ENCODE measurements at places on chromosomes 5 and 9.

DNA sequence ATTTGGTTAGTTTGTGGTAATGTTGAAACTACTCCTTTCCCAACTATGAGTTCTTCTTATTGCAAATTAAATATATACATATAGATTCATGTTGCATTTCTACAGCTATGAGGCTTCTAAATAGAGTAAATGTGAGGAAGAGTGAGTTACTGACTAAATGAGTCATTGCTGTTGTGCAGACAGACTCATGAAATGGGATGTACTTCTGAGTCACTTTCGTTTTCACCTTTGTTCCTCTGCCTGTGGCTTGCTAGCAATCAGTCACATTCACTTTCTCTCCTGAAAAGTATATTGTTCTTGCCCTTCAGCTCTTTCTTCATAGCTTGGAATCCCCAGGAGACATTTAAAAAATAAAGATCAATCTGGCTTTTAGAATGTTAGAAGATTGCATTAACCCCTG lies 295.5 kb upstream of the SMC2 start:
- DNase-seq: peak; percentile 36

GRCh38 chr9:38417003-38417945 lies 7.0 kb downstream of the IGFBPL1 start:
- DNase-seq: no peak

DNA sequence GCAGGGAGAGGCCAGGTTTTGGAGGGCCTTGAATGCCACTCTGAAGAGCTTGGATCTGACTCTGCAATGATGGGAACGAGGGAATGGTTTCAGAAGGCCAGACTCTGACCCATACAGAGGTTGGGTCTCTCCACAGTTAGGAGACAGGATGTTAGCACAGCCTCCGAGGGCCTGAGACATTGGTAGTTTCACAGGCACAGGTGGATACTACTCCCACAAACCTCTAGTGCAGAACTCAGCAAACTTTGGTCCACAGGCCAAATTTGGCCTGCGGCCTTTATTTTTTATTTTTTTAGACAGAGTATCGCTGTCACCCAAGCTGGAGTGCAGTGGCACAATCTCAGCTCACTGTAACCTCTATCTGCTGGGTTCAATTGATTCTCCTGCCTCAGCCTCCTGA lies 2.9 kb downstream of the GNPDA1 start:
- no peak for DNase-seq

DNA sequence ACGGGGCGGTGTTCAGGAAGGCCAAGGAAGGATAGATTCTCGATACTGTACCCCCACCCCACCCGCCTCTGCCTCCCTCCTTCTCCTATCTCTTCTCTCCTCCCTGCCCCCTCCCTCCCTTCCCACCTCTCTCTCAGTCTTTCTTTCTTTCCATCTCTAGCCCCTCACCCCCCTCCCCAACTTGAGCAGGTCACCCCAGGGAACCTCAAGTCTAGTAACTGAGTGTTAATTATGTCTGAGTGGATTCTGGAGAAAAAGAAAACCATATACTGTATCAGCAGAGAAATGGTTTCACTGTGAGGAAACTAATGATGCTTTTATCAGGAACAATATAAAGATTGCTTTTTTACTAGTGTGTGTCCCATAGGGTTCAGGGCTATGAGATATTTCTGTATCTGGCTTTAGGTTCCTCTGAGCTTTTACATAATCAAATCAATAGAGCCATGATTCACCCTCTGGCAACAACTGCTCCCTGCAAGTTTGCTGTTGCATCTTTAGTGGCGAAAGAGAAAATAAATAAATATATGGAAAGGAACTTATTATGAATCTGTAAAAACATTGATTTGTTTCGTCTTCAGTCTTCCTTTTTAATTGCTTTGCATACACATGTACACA lies 639.7 kb downstream of the CCDC171 start:
- no peak for DNase-seq

DNA sequence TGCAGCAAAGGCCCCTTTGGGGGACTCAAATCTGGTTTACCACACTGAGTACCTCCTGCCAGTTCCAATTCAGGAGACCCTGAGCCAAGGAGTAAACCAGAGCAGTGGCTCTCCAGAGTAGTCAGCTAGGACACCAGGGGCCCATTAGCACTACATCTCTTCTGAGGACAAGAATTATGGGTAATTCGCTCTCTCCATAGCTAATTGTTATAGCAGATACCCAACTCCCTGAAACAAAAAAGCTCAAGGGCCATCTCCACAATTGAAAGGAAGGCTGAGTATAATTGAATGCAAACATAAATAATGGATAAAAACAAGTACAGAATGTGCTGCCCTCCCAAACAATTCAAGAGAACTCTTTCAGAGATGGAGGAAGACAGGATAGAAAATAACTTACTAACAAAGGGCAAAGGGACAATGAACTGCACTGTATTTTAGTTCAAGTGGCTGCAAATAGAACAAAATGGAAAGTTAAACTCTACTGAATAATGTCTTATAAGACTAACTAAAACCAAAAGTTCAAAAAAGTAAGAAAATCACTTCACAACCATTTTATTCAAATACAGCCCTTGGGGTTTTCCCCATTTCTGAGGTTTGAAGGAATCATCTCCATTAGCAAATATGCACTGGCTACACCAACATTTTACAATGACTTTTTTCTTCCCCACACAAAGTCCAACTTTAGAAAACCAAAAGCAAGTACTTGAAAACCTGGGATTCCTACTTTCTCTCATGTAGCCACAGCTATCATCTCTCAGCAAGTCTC lies 118.8 kb downstream of the SIL1 start:
- DNase-seq: no peak

DNA sequence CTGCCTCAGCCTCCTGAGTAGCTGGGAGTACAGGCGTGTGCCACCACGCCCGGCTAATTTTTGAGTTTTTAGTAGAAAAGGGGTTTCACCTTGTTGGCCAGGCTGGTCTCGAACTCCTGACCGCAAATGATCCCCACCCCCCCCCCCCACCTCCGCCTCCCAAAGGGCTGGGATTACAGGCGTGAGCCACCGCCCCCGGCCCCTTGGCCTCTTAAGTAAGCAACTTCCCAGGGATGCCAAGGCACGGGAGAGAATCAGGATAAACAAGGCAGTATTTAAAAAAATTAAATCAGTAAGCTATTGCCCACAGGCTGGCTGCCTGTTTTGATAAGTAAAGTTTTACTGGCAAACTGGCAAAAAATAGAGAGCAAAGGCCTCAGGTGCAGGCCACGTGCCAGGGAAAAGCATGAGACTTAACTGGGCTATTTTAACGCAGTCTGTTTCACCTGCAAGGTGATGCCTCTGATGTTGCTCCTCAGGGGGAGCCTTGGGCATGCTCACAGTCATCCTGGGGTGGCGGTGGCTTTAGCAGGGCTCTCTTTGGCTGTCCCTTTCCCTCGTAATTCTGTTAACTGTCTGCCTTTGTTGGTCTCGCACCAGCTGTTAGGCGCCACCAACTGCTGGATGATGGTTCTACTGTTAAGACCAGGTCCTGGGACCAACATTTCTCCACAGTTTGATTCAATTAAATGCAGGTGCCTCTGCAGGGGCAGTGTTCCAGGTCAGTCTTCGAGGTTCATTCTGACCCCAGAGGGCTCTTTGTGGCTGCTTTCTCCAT lies 19.4 kb upstream of the RNF130 start:
- peak; percentile 47 for DNase-seq

GRCh38 chr9:35193762-35194161 lies 32.0 kb downstream of the UNC13B start:
- no peak for DNase-seq

- no peak for DNase-seq
Measured at GRCh38 chr5:58346041-58346440, 113.8 kb downstream of the PLK2 start.

DNA sequence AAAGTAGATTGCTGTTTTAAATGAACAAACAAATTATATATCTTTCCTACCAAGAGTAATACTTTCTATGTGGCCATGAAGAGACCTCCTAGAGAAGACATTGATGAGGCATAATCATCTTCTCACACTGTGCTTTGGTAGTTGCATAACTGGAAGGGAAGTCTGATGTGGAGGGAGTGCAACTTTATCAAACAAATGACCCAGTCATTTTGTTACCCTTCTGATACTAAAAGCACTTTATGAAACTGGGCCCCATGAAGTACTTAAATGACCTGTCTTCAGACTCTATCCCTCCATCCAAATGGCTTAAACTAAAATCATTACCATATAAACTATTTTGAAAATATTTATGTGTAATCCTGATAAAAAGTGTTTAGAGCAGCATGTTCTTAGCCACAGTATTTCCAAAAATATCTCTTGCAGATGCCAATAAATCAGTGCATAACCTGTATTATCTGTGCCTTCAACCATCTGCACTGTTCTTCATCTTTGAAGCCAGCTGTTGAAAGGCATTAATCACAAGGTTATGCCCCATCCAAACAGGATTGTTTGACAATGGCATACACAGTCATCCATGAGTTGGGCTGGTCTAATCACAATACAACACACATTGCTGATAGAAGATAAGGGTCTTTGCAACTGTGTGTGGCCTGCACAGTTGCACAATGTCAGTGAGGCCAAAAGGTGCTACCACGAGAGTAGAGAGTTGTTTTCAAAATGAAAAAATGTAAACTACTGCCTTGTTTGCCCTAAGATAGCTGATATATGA lies 31.9 kb upstream of the MIER3 start:
- DNase-seq: no peak

- DNase-seq: peak; percentile 57
Measured at GRCh38 chr5:100595152-100595811, 60.1 kb downstream of the FAM174A start.

- DNase-seq: no peak
Measured at GRCh38 chr5:61081741-61082140, 80.5 kb downstream of the SMIM15 start.

GRCh38 chr5:147072622-147073021 lies 162.2 kb upstream of the STK32A start:
- DNase-seq: no peak

DNA sequence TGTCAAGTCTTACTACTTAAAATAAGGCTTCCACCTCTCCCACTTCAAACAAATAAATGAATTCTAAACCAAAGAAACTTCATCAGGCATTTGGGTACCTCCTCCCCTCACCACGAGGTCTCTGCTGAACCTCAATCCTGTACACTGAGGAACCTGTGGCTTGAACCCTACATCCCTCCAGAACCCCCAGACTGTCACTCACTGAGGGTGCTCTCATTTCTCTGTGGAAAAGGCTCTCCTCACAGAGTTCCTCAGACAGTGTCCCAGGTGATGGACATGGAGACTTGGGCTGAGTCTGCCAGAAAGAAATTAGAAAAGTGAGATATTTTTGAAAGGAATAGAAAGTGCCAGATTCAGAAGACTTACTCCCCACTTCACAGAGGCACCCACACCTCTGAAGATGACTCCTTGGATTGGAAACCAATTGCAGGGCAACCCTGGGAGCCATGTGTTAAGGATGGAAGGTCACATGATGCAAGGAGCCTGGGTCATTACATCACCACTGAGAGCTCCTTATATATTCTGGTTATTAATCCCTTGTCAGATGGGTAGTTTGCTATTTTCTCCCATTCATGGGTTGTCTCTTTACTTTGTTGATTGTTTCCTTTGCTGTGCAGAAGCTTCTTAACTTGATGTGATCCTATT lies 19.8 kb downstream of the MLANA start:
- no peak for DNase-seq

DNA sequence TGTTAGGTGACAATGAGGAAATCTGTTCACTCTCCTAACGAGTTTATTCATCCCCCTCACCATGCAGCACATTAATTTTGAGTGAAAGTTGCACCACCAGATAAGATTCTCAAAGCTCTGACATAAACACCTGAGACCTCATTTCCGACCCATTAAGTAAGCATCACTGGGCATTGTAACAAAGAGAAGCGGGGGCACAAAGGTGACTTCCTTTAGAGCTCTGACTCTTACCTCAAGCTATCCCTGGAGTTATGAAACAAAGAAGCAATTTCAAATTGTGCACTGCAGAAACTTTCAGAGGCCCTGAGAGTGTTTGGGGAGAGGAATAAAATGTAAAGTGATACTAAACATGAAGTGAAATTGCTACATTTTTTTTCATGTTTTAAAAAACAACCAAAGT lies 29.5 kb downstream of the C5orf15 start:
- DNase-seq: no peak

- DNase-seq: no peak
Measured at GRCh38 chr5:9408964-9409363, 136.9 kb downstream of the SEMA5A start.

DNA sequence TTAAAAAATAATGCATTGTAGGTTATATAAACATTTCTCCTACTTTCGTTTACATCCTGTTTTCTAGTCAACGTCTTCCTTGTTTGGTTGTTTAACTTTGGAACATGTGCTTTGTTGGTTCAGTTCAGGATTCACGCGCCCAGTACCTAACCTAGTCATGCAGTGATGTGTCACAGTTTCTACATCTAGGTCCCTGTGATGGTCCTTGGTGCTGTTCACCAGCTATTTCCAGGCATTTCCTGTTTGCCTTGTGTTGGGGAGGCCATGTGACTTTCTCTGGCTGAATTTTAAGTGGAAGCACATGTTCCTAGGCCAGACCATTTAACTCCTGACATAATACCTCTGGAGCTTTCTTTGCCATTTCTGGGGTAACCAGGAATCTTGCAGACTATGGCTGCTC lies 292.3 kb downstream of the SMARCA2 start:
- DNase-seq: no peak

DNA sequence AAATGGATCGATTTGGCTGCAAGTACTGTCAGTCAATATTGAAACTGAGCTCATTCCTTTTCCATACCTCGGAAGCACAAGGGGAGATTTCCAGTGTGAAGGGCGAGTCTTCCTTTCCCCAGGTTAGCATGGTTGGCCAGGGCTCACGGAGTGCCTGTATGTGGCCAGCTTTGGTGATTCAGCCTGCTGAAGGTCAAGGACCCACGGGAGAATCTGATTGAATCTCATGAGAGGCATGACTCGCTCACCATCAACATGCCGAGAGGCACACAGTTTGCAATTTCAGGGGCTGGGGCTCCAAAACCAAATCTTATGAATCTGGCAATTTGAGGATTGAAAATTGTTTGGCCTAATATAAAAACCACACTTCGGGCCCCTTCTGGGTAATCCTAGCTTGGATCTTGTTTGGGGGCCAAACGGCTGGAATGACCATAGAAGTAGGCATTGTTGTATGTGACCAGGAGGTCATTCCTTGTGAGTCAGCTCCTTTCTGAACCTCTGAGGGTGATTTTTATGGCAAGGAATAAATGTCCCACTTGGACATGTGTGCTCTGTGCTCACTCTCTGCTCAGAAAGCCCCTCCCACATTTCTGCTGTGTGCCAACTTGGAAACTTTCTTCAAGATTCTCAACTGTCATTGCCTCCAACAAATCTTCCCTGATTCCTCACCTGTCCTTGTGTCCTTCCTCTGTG lies 69.8 kb downstream of the DOCK2 start:
- no peak for DNase-seq
